ENCODE measurements at places on chromosomes 1 and 21. TPM values are rescaled to one million over a fixed set of nuclear protein-coding genes. Genes with fewer than 3 reads are reported as not detected.

GRCh38 chr1:161940866-161941591, 82.6 kb downstream of the OLFML2B start:
- DNase-seq = no peak

GRCh38 chr1:55060133-55060999, 21.0 kb downstream of the PCSK9 start:
- DNase-seq = no peak

The NR1I3 gene
- total RNA-seq = not detected

GRCh38 chr1:241235256-241235897, 121.6 kb downstream of the RGS7 start:
- no peak for DNase-seq

The SLC27A3 gene
- total RNA-seq = 29.4 TPM

The SYCP1 gene
- 0.44 TPM for total RNA-seq

DNA sequence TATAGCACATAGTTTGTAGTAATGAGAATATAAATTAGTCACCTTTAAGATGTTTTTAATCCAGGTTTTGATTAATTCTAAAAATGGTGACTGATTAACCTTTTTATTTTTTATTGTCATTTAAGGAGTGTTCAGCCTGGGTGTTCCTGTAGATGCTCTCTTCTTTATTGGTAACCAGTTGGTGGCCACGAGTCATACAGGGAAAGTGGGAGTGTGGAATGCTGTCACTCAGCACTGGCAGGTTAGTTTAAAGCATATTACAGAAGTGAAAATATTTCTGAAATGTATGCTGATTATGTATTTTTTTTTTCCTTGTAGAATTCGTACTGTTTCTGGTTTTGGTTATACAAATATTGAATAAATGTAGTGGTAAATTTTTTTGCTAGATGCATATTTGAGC, 28.1 kb downstream of the KCTD3 start:
- DNase-seq = no peak

- no peak for DNase-seq
These were observed 412.6 kb downstream of the LTN1 start for GRCh38 chr21:28579986-28580550.

GRCh38 chr1:218529646-218530300, 184.6 kb downstream of the TGFB2 start:
- no peak for DNase-seq

DNA sequence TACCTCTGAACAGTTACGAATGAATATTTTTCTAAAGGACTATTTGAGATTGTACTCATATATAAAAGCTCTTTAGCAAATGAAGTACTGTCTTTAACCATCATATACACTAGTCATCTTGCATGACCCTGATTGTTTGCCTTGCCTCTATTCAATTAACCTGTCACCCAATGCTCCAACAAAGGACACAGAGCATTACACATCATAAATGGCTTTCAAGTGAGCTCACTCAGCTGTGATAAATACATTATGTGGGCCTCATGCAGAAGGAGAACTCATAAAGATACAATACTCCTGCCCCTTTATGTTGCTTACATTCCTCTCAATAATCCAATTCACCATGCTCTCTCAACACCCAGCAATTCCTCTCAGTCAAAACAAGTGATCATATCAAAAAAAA, 993.0 kb upstream of the PRMT6 start:
- DNase-seq = no peak

- DNase-seq = no peak
These were observed 20.2 kb upstream of the LRRC3 start for GRCh38 chr21:44434936-44435635.

DNA sequence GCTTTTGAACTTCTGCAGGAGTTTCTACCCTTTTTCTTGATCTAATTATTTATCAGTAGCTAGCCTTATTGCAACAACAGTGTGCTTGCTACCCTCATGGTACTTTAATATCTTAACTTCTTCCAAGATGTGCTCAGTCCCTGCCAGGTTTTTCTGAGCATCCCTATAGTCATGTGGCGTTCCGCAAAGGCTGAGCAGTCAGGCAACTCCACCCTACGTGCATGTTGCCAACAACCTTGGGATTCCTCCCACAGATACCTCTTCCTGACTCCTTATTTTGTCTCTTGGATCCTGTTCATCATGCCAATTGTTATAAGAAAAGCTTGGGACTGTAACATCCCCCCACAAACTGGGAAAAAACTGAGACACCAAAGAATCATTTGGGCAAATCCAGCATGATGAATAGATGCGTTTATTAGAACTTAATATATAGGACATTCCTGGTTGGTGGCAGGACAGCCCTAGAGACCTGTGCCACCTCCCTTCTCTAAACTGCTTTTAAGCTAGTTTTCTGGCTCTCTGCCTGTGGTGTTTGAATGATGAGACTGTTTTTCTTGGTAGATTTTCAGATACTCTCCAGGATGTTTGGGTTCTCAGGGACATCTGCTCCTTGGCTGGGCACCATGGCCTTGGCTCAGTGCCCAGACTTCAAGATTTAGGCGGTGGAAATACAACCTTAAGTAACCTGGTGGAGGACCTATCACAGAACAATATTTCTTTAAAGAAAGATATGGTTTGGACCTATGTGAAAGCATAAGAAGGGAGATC, 27.1 kb upstream of the KCTD3 start:
- DNase-seq = no peak

- no peak for DNase-seq
These were observed 51.9 kb upstream of the PRRC2C start for GRCh38 chr1:171433451-171433850.

The FABP3 gene
- 34.8 TPM for total RNA-seq

DNA sequence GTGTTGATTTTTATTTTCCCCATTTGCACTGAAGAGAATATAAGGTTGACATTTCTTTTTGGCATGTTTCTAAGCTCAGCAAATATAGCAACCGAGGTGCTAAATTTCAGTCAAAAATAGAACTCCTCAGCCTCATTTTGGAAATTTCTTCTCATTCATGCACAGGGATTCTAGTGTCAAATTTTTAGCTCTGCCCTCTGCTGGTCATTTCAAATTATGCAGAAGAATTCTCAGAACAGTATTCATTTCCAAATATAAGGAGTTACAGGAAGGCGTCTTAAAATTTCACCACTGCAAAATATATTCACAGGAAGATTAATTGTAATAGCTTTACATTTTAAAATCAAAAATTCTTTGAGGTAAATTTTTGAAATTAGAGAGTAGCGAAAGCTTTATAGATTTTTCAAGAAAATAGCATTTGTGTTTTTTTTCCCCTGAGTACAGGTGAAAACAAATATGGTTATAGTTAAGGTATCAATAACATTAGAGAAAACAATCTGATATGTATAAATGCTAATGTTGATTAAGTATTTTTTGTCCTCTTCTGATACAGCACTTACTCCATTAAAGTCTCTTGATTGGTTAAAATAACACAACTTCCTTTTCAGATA, 57.9 kb downstream of the FMN2 start:
- no peak for DNase-seq

DNA sequence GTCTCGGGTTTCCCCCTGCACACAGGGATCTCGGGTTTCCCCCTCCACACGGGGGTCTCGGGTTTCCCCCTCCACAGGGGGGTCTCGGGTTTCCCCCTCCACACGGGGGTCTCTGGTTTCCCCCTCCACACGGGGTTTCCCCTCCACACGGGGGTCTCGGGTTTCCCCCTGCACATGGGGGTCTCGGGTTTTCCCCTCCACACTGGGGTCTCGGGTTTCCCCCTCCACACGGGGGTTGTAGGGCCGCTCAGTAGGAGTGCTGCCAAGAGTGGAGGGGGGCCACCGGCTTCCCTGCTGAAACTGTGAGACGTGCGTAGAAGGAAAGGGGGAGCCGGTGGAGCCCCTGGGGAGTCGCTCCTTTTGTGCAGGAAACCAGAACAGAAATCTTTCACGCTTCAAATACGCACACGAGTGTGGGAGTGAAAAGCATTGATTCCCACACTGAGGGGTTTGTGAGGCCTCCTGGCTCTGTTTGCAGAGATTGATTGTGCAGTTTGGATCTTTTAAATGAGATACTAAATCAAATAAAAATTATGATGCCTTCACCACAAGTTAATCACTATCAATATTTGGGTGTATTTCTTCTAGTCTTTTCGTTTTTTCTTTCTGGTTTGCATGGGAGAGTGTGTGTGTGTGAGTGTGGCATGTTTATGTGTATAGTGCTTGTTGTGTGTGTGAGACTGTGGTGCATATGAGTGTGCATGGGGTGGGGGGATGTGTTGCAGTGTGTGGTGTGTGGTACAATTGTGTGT, 54.3 kb upstream of the TRAPPC10 start:
- DNase-seq = no peak

DNA sequence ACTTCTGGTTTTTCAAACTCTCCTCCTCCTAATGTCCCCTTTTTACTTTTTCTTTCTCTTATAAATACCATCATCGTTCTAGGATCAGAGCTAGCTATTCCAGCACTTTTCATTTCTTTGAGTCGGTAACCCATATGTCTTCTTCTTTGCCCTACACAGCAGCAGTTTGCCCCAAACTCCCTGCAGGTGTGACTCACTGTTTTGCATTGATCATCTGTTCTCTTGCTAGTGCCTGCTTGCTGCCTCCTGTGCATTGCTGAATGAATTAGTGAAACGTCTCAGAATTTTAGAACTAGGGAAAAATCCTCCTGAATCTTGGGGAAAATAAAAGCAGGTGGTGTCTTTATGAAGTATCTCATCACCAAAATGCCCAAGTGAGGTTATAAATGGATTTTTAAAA, 21.7 kb downstream of the KCNK2 start:
- no peak for DNase-seq

The PGLYRP3 gene
- not detected for total RNA-seq

DNA sequence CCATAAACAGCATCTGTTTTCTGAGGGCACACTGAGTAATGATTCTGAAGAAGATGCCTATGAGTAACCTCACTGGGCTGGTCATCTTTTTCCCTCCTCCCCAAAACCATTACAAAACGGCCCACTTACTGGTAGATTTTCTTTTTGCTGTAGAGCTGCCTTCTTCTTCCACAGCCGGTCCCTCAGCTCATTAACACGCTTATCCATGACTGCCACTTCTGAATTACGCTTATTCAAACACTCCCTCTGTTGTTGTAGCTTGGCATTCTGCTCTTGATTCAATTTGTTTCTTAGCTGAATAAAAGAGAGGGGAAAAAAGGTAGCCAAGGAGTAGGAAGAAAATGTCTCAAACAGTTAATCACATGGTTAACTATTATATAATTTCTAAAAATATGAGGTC, 43.1 kb downstream of the TP53BP2 start:
- no peak for DNase-seq

DNA sequence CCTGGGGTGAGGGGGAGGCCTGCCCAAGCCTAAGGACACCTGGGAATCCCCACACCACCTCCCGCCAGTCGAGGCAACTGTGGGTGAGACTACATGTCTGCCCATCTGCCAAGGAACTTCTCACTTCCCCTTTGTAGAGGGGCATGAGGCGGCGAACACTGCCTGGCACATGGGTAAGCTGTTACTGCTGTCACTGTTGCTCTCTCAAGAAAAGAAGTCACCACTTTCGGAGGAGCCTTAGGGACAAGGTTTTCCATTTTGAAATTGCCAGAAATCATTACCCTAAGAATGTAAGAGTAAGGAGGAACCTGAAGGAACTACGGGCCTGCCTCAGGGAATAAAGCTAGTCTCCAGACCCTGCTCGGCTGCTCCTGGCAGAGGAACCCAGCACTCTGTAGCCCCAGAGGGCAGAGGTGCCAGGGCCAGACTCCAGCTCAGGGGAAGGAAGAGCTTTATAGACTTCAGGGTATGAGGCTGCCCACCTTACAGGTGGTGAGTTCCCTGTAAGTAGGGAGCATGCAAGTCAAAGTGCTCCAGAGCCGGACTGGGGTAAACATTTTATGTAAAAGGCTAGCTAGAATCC, 23.3 kb downstream of the SLC2A1 start:
- DNase-seq = no peak

DNA sequence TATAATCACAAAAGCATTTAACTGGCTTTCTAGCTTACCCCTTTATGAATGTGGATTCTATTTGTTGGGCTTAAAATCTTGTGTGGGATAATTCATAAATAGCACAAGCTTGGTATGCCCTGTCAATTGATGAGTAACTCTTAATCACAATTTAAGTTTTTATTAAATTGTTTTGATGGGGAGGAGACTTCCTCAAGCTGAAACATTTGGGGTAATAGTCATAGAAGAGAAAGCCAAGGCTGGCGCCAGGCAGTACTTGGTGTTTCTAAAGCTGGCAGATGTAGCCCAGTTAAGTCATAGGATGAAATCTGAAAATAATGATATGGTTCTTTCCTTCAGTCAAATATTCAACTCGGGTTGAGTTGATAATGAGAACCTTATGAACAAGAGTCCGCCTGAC, 167.2 kb downstream of the FMN2 start:
- DNase-seq = no peak

- DNase-seq = no peak
These were observed 35.3 kb downstream of the HLX start for GRCh38 chr1:220914283-220915116.

DNA sequence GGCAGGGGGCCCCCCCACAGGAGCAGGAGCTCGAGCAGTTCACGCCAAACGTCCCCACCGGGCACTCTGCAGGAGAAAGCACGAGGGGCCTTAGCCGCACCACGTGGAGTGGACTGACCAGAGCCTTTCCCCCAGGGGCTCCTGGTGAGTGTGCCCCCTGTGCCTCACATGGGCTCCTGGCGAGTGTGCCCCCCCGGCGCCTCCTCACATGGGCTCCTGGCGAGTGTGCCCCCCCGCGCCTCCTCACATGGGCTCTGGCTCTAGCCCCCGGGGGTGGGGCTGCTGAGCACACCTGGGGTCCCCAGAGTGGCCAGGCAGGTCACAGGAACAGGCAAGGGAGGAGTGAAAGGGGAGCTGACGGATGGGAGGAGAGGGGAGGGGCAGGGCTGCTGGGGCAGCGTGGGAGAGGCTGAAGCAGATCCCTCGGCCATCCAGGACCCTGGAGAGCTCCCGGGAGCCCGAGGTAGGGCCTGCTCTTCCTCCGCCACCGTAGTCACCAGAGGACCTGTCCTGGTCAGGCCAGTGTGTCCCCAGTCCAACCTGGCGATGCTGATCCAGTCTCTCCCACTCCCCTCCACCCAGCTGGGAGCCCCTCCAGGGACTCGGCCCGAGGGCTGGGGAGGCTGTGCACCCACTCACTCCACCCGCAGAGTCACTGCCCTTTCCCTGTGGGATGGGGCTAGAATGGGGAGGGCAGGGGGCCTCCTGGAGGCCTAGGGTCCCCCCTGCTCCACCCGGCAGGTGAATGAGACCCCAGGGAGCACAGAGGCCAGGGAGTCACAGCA, 47.6 kb downstream of the ARHGEF16 start:
- DNase-seq = peak; percentile 57

GRCh38 chr1:21263653-21264225, 26.5 kb downstream of the ECE1 start:
- no peak for DNase-seq

The ERICH3 gene
- not detected for total RNA-seq

- no peak for DNase-seq
These were observed 9.0 kb downstream of the COG2 start for GRCh38 chr1:230651235-230651634.

Measured in H1 (cell line).